ENCODE measurements at places on chromosomes 3 and 15.

- peak; percentile 56 for DNase-seq
Measured at GRCh38 chr3:108125550-108126071, 34.8 kb upstream of the CD47 start.

DNA sequence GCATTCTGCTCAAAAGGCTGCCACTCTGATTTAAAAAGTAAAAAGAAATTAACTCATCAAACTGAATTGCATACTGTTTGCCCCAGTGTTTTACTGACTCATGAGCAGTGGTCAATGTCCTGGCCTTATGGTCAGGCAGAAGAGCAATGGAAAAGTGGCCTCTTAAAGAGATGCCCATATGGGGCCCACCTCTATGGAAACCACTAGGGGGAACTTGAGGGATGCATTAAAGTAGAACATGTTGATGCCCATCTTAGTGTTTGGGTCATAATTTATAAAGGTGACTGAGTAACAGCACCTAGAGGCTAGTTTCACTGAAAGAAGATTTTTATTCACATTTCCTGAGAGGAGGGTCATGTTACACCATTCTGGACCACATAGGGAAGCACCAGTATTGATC, 66.5 kb upstream of the RNU6-1 start:
- no peak for DNase-seq

GRCh38 chr3:144771381-144771870, 799.8 kb downstream of the DIPK2A start:
- no peak for DNase-seq

GRCh38 chr3:13620281-13620680, 71.4 kb downstream of the FBLN2 start:
- no peak for DNase-seq

DNA sequence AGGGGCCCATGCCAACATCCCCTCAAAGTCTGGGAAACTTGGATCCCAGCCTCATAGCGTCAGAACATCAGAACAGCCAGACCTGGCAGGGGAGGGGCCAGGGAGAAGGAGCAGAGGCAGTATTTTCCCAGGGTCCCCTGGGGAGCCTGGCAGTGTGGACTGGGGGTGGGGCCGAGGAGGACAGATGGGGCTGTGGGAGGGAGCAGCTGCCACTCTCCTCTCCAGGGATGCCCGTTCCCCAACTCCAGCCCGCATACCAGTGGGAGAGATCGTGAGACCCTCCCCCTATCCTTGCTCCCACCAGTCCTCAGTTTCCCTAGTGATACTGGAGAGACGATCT, 6.5 kb upstream of the DNAJB8 start:
- DNase-seq, result no peak

- DNase-seq, result no peak
Measured at GRCh38 chr3:122066331-122067213, 11.4 kb downstream of the CD86 start.

Measured in activated naive CD4-positive, alpha-beta T cell treated with anti-CD3 and anti-CD28 coated beads, Interleukin-2, amount 50 U/mL, for 16 hours (primary cell).